ENCODE measurements at places on chromosomes 16 and 17.

- ATAC-seq = peak; percentile 10
Measured at GRCh38 chr17:42276609-42277341, 584 bp upstream of the STAT5B start.

- no peak for ATAC-seq
Measured at GRCh38 chr16:84178892-84179611, 7.8 kb downstream of the TAF1C start.

- no peak for ATAC-seq
Measured at GRCh38 chr16:11972128-11972527, 4.4 kb upstream of the SNX29 start.

DNA sequence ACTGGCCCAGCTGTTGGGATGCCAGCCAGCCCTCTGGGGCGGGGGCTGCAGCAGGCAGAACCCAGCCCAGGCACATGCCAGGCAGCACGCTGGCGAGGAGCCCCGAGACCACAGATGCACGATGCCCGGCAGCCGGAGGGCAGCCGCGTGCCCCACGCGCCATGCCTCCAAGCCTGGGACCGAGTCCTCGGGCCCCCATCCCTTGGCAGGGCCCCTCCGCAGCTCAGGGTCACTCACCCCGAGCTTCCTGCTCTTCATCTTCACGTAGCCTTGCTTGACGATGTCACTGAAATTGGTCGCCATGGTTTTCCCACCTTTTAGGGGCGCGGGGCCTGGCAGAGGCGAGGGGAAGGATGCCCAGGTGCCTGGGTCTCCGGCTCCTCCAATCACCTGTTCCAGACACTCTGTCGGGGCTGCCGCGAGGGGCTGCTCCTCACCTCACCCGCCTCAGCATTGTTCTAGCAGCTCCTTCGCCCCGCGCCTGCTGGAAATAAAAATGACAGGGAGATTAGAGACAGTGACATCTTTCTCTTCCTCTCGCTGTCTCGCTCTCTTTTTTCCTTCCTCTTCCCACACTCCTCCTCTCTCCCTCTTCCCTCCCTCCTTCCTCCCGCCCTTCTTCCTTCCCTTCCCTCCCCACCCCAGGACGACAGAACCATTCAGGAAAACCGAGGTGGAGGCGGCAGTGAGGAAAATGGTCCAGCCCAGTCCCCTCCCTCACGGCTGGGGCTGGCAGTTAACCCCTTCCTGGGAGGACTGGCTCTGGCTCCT, 6.9 kb downstream of the DOK4 start:
- ATAC-seq = peak; percentile 55

DNA sequence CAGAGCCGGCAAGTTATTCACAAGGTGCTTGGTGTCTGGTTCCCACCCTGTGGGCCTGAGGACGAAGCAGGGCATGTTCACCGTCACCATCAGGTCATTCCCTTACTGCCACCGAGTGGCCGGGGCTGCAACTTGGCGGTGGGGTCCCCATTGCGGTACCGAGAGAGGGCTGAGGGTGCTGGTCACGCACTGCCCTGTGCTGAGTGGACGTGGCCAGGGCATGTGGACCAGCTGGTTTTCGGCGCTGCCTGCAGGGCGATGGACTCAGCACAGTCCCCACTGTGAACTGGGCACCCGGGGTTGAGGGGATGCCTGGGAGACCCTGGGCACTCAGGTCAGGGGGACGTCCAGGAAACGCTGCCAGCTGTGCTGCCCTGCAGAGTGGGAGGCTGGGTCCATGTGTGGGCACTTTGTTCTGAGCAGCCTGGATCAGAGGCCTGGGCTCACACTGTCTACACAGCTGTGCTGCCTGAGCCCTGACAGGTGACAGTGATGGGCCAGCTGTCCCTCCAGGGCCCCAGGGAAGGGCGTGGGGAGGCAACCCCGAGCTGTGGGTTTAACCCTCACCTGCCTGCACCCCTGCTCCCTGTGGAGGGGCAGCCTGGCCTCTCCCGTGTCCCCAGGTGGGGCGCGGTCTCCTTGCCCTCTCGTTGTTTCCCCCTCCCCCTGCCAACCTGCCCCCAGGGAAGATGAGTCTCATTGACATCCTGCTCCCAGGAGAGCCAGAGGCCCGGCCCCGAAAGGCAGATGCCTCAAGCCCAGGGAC, 39.3 kb upstream of the GNG13 start:
- ATAC-seq = no peak

DNA sequence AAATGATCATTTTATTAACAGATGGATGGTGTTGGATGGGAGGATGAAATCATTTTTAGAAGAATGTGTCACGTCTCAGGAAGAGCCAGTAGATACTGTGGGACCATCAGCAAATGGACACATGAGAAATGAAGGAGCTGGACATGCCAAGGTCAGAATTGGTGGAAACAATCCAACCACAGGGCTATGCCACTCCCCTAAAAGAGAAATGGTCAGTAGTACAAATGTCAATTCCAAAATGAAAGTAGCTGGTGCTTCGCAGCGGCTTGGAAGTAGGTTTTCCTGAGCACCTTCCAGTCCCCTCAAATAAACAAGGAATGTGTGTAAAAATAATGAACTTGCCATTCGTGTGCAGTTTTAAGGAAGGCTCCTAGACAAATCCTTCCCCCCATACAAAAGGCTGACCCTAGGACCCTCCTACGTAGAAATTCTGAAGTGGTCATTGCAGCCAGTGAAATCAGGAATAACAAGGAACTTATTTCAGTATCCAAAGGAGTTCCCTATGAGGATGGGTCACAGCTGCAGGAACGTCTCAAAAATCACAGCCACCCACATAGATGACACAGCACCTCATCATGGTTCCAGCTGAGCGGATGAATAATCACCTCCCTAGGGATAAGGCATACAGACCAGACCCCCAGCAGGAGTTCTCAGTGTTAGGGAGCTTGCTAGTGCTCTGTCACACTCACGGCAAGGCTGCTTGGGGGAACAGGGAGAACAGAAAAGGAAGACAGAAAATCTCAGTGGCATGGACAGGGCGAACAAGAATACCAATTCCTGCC, 239.2 kb downstream of the HS3ST3A1 start:
- peak; percentile 78 for ATAC-seq

DNA sequence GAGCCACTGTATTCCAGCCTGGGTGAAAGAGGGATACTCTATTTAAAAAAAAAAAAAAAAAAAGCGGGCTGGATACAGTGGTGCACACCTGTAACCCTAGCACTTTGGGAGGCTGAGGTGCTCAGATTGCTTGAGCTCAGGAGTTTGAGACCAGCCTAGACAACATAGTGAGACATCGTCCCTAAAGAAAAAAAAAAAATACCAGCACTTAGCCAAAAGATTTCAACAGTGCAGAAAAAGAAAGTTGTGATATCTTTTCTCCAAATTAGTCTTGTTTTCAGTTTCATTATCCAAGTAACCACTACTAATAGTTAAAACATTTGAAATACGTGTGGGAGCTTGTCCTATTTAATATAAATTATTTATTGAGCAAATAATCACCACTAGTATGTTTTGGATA, 48.7 kb downstream of the TENT4B start:
- ATAC-seq = no peak

DNA sequence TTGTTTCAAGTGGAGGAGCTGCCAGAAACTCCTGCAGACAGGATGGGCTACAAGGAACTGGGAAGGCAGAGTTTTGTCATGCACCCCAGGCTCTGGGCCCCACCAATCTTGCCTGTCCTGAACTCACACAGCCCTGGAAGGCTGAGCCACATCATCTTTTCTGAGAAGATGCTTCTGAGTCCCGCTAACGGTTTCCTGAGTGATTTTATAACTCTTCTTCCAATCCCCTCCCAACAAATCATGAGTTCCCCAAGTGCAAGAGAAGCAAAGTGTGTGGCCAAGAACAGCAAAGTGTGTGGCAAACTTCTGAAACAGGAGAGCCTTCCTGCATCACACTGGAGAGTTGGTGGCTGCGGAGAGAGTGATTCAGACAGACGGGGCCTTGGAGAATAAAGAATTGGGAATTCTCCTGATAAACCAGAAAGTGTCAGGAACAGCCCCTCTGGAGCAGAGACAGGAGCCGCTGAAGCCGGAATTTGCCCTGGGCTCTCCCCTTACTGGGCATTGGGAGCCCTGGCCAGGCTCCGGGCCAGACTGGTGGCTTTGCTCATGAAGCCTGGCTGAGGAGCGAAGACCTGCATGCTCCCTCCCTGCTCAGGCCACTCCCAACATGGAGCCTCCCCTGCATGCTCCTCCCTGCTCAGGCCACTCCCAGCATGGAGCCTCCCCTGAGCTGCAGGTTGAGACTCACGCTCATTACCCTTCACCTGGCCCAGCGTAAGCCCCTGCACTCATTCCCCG, 47.2 kb downstream of the PITPNM3 start:
- ATAC-seq = no peak

DNA sequence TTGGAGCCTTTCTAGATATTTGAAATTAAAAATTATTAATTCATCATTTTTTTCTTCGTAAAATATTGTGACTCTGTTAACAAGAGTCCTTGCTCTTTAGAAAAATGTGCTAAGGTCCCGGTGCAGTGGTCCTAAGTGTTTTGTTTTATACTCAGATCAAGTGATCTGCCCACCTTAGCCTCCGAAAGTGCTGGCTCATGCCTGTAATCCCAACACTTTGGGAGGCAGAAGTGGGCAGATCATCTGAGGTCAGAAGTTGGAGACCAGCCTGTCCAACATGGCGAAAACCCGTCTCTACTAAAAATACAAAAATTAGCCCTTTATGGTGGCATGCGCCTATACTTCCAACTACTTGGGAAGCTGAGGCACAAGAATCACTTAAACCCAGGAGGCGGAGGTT, 82.6 kb upstream of the LGALS9 start:
- ATAC-seq = no peak

DNA sequence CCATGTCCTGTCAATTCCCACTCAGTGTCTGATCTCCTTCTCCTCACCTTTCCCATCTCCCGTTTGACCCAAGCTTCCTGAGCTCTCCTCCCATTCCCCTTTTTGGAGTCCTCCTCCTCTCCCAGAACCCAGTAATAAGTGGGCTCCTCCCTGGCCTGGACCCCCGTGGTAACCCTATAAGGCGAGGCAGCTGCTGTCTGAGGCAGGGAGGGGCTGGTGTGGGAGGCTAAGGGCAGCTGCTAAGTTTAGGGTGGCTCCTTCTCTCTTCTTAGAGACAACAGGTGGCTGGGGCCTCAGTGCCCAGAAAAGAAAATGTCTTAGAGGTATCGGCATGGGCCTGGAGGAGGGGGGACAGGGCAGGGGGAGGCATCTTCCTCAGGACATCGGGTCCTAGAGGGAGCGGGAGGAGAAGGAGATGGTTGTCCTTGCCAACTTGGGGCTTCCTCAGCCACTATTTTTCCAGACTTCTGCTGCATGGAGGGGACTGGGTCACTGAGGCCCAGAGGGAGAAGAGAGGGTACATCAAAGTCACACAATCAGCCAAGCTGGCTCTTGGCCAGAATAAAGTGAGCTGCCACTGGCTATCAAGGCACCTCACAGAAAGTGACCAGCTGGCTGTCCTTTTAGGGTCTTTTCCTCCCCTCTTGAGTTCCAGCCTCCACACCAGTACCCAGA, 1.9 kb upstream of the TBC1D10B start:
- no peak for ATAC-seq

GRCh38 chr16:87541147-87541871, 48.5 kb upstream of the ZCCHC14 start:
- no peak for ATAC-seq

GRCh38 chr16:72191551-72191950, 19.6 kb upstream of the PMFBP1 start:
- ATAC-seq = no peak

- ATAC-seq = no peak
Measured at GRCh38 chr17:77523540-77523939, 382.8 kb downstream of the SEC14L1 start.

- no peak for ATAC-seq
Measured at GRCh38 chr16:75087375-75087979, 29.1 kb downstream of the LDHD start.

GRCh38 chr16:89965447-89966225, 17.1 kb downstream of the DEF8 start:
- ATAC-seq = peak; percentile 7

GRCh38 chr17:16269658-16270057, 52.6 kb downstream of the PIGL start:
- no peak for ATAC-seq

DNA sequence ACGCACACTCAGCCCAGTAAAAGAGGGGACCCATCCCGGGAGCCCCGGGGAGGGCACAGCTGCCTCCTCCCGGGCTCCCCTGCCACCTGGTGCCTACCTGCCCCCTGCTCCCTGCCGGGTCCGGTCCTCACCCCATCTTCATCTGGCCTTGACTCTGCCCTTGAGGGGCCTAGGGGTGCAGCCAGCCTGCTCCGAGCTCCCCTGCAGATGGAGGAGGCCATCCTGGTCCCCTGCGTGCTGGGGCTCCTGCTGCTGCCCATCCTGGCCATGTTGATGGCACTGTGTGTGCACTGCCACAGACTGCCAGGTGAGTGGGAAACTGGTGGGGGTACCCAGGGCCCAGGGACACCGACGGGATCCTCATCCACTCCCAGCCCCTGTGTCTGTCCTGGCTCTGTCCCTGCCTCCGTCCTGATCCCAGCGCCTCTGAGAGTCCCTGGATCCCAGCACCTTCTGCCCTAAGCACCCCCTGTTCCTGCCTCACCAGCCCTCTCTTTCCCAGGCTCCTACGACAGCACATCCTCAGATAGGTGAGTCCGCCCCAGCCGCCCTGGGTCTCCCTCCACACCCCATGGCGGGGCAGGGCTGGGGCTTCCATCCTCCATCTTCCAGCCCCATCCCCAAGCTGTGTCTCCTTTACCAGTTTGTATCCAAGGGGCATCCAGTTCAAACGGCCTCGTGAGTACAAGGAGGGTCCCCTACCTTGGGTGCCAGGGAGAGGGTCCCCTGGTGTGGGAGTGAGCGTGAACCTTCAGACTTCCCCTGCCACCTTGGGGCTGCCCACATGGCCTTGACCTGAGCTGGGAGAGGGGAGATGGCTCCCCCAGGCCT, 574 bp downstream of the LAT start:
- ATAC-seq = no peak

DNA sequence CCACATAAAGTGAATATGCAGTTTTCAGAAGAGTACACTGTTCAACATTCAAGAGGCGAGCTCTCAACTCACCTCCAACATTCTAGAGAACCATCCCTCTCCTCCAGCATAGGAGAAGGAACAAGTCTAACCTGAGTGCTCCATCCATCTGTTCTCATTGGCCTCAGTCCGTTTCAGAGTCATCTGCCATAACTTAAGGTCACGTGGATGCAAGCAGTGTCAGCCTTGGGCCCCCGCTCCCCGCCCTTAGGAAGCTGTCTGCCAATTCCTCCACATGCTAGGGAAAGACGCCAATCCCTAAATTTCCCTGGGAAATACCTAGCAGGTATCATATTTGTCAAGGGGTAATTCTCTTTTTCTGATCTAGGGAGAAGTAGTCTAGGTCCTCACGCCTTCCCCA, 21.4 kb downstream of the MARVELD3 start:
- no peak for ATAC-seq
